Mucosa of gallbladder (tissue), 1 donor: ENCODE measurements at places on chromosomes 1 and 21. TPM values are rescaled to one million over a fixed set of nuclear protein-coding genes. Genes with fewer than 3 reads are reported as not detected.

Gene BATF3
- total RNA-seq = 4.2 TPM

Gene NEK2
- total RNA-seq = 1.3 TPM

Gene LCE2A
- total RNA-seq = not detected

Gene ENO1
- total RNA-seq = 631 TPM

Gene FAM167B
- total RNA-seq = 7.6 TPM

Gene RAP1GAP
- 157 TPM for total RNA-seq

GRCh38 chr1:86714561-86715244 lies 10.3 kb downstream of the SH3GLB1 start:
- no peak for DNase-seq

DNA sequence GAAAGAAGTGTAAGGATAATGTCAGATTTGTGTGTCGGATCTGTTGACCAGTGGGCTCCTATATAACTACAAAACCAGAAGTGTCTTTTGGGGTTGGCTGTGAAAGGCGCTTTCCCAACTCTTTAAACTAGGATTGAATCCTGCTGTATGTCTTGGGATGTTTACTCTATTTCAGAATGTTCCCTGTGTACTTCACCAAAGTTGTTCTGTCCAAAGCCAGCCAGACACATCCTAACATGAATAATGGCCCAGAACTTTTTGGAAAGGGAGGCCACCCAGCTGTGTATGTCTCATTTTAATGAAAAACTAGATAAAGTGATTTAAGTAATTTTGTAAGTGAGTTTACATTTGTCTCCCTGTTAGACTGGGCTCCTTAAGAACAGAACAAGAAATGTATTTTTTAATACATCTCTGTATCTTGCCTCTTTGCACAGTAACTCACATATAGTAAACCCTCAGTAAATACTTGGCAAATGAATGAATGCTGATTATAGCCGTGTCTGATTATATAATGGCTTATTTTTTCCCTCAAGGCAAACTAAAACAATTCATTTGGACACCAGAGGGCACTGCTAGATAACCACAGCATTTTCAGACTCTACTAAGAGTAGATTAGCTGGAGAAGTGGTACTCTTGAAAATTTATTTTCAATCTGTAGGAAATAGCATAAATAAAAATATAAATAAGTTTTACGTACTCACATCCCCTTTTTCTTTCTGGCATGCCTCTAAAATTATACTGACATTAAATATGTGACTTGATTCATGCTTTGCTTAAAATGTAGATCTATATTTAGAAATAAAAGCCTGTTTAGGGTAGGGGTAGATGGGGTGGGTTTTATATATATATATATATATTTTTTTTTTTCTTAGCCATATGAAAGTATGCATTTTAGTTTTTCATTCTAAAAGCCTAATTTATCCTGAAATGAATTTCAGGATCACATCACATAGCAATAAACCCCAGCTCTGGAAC lies 23.8 kb downstream of the TSEN15 start:
- peak; percentile 64 for DNase-seq

GRCh38 chr21:16535626-16536025 lies 805.8 kb downstream of the USP25 start:
- no peak for DNase-seq

- no peak for DNase-seq
Observed at GRCh38 chr1:58165073-58165472, 381.5 kb downstream of the OMA1 start.

- DNase-seq = no peak
Observed at GRCh38 chr1:63547621-63548294, 24.4 kb downstream of the EFCAB7 start.

GRCh38 chr1:110272045-110272444 lies 61.9 kb downstream of the KCNC4 start:
- DNase-seq = peak; percentile 28

- DNase-seq = no peak
Observed at GRCh38 chr1:149915429-149916192, 2.0 kb downstream of the SV2A start.

DNA sequence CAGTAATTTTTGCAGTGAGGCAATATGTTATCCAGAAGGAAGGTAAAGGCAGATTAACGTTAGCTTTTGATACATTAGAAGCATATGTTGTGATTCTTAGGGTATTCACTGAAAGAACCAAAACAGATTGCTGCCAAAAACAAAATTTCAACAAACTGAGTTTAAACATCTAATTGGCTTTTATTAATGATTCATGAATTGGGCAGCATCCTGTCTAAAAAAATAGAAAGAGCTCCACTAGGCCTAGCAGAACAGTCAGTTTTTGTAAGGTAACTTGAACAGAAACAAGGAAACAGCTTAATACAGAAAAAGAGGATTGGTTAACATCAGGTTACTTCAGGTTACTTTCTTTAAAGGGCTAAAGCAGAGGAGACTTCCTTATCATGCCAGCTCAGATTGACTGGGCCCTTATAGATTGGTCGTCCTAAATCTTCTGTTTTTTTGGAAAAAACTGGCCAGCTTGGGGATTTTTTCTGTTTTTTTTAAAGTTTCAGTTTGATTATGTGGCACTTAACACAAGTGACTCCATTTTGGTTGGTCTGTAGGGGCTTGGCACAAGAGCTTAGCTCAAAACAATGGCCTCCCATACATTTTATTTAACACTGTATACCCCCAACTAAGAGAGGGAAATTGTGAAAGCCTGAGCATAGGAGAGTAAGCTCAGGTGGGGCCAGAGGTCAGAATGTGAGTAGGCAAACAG lies 36.8 kb upstream of the GALNT2 start:
- DNase-seq = no peak

DNA sequence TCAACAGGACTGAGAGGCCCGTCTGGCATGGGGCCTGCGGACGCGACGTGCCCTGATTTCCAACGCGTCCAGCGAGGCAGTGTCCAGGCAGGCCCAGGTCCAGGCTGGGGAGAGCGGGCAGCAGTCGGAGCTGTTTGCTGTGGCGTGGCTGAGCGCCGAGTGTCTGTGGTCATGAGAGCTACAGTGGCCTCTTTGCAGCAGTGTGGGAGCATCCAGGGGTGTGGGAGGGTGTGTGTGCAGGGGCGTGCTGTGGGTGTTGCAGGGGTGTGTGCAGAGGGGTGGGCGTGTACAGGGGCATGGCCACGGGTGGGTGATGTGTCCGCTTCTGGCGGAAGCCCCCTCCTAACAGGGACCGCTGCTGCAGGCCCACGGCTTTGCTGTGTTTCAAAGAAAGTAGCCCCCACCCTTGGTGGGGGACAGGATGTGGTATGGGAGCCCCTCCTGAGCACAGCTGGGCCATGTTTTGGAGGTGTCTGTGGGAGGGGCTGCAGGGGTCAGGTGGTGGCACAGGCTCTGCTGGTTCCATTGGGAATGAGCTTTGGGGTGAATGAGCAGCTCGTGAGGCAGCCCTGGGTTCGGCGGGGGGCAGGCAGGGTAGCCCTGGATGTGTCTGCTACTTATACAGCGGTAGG lies 17.7 kb downstream of the PLCH2 start:
- DNase-seq = no peak

GRCh38 chr1:201374364-201374763 lies 3.1 kb downstream of the TNNT2 start:
- DNase-seq = no peak

- no peak for DNase-seq
Observed at GRCh38 chr1:182164273-182164672, 102.8 kb upstream of the ZNF648 start.

DNA sequence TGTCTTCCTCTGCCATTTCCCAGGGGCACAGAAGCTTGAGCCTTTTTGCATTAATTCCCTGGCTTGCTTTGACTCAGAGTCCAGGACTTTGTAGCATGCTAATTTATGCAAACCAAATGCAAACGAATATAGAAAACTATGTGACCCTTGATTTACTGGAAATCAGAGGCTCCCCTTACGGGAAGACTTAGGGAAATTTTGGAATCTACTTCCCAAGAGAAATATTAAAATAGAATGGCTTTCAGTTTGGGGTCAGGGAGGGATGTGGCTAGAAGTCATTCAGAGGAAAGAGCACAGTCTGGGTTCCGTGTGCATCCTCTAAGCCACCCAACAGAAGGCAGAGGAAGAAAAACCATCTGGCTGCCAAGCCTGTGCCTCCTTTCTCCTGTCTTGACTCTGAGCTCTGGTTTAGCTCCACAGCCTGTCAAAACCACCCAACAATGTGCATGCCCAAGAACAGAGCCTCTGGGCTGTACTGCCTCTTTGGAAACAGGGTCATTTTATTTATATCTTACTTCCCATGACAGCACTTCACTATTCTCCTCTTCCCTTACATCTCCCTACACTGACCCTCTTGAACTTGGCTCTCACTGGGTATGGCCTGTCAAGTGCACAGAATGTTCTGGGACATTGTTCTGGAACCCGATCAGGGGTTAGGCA lies 30.1 kb downstream of the ATF3 start:
- DNase-seq = peak; percentile 32

DNA sequence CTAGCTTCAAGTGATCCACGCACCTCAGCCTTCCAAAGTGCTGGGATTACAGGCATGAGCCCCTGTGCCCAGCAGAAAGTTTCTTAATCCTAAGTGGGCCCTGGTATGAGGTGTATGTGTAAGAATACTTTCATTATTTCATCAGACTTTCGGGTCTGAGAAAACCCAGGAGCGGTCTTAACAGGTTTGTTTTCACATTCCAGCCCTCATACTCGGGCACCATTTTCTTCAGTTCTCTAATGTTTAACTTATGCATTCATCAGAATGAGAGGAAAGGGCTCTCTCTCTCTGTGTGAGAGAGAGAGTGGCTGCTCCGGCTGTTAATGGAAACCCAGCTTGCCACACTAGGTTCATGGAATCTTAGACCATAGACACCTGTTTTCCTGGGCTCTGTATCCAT lies 4.2 kb upstream of the PADI1 start:
- no peak for DNase-seq

- DNase-seq = no peak
Observed at GRCh38 chr21:25879203-25879602, 144.4 kb downstream of the GABPA start.

GRCh38 chr1:35499231-35499630 lies 58.0 kb downstream of the KIAA0319L start:
- DNase-seq = no peak

DNA sequence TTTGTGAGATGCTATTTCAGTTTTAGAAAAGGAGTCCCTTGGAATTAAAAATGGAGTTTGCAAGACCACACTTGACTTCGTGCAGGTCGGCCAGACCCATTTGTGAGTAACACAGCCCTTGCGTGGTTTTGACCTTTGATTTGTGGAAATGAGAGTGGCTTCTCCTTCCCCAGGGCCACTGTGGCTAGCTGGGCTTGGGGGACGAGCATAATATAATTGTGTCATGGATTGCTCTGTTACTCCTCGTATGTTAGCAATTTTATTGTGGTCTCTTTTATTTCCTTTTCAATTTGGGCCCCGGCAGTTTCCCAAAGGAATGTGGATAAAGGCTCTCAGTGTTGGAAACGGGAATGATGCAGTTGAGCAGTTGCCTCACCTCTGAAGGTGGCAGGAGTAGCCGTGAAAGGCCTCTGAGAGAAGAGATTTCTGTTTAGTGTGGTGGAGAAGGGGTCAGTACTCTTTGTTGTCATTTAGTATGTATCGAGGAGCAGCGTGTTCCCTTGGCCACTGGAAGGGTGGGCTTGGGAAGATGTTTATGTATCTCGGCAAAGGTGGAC lies 194.6 kb downstream of the PBX1 start:
- DNase-seq = no peak

DNA sequence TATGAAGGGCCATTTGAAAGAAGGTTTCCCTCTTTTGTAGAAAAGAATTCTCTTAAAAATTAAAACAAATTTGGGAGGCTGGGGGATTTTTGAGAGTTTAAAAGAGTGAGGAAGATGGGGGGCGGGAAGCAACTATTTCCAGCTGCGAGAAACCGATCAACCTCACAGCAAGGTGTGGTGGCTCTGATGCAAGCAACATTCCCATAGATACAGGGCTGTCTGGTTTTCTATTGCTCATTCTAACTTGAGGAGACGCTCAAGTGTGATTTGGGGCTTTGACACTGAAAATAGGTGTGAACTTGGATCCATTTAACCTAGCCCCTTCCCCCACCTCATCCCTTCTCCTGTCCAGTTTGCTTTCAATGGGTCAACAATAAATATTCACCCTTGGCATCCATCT lies 7.2 kb downstream of the RUNX1 start:
- no peak for DNase-seq

- no peak for DNase-seq
Observed at GRCh38 chr1:1603671-1604373, 3.9 kb upstream of the FNDC10 start.

GRCh38 chr1:70979313-70979712 lies 68.3 kb downstream of the PTGER3 start:
- DNase-seq = no peak

DNA sequence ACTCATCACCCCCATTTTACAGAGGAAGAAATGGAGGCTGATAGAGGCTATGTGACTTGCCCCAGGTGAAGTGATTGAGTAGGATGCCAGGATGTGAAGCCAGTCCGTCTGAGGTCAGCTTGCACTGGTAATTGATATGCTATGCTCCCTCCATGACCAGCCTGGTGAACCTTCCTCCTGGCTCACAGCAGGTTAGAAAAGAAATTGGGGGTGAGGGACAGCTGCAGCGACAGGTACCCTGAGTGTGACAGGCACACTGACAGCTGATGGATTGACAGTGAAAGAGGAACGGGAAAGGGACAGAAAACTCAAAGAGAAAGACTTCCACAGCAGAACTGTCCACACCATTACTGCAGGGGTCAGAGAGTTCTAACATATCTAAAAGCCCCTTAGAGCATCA lies 102.1 kb downstream of the SUSD4 start:
- DNase-seq = no peak

- DNase-seq = no peak
Observed at GRCh38 chr1:101022294-101022693, 3.3 kb downstream of the DPH5 start.

- no peak for DNase-seq
Observed at GRCh38 chr1:153353226-153353947, 4.3 kb upstream of the S100A9 start.

DNA sequence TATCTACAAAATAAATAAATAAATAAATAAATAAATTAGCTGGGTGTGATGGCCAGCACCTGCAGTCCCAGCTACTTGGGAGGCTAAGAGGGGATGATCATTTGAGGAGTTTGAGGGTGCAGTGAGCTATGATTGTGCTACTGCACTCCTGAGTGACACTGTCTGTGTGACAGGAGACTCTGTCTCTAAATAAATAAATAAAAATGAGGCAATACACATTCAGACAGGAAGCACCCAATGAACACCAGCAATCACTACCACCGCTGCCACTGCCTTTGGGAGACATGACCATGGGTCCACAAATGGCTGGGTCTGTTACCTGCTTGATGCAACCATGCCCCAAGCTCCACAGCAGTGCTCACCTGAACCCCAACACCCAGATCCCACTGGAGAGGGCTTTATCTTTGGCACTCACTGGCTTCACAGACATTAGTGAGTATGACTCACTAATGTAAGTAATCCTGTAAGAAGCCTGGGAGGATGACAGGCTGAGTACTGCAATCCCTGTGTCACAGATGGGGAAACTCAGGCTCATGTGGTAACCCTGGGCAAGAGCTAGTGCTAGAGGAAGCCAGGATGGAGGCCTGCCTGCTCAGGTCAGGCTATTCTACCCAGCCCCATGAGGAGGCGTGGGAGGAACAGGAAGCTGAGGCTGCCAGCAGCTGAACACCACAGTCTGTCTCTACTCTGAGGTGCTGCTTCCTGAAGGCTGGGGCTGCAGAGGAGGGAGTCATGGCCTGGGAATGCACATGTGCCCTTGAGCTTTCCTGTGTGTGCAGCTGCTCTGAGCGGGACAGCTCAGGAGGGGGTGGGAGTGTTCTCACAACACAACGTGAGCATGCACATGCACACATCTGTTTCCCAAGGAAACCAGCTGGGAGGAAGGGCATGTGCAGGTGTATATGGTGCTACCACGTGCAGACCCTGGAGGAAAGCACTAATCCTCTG lies 43.0 kb downstream of the SLC9A1 start:
- peak; percentile 80 for DNase-seq

- DNase-seq = peak; percentile 77
Observed at GRCh38 chr1:167714098-167714438, 7.7 kb upstream of the MPZL1 start.
